ENCODE measurements at places on chromosomes 11 and 22.

DNA sequence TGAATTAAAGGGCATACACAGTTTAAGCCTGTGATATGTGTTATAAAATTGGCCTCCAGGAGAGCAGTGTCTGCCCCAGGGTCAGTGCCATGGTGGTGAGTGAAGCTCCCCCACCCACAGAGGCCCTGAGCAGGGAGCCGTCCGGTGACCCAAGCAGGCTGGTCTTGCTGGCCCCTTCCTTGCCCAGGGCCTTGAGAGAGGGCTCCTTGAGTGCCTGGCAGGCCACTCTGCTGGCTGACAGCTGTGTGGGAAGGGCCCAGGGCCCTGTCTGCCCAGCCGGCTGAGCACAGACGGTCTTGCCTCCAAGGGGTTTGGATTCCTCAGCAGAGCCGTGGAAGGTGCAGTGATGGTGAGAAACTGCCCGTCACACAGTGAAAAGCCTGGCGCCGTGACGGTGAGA lies 25.9 kb downstream of the PTDSS2 start:
- no peak for DNase-seq

DNA sequence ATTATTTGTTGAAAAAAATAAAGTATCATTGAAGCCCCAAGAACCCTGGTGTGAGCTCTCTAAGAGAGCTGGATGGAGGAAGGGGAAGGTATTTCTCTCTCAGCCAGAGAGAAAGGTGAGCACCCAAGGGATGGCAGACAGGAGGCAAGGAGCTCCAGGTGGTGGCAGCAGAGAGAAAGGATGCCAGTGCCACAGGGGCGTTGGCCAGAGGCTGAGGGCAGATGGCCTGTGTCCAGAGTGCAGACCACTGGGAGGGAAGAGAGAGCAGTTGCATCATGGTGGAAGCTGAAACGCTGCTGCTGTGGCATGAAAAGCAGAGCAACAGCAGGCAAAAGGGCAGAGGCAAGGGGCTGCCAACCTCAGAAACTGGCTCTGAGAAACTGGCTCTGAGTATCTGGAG lies 8.5 kb downstream of the SPON1 start:
- no peak for DNase-seq

DNA sequence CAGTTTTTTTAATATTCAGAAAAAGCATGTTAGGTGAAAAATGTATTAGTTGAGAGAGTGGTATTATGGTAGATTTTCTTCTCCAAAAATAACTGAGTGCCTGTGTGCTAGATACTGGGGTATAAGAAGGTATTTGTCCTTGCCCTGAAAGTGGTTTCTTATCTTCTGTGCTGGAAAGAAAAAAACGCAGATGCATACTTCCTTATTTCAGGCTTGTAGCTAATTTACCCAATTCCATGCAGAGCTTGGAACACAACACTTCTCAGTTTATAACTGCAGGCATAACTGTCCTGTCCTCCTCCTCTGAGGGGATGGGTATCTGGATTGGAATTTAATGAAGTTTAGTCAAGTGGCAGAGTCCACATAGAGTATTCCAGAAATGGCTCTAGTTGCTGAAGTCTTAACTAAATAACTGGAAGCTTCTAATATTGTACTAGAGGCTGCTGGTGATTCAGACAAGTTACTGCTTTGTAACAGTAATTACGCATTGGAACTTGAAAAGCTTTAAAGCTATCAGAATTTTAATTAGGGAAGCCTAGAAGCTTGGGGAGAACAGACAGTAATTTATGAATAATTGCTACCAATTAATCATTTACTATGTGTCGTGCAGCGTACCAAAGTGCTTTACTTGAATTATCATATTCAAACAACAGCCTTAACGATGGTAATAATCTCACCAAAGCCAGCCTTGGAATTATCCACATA lies 12.7 kb upstream of the C11orf91 start:
- no peak for DNase-seq

GRCh38 chr22:38267086-38267485 lies 5.7 kb downstream of the TMEM184B start:
- DNase-seq, result peak; percentile 51

GRCh38 chr11:120239713-120240640 lies at the start of gene POU2F3:
Gene POU2F3, plus strand, starts transcription at chr11:120240140. Its CDS starts 204 bp downstream, at chr11:120240344.
- DNase-seq, result no peak

GRCh38 chr11:22491555-22492225 lies 133.9 kb downstream of the FANCF start:
- peak; percentile 81 for DNase-seq

GRCh38 chr11:75823415-75823814 lies 8.4 kb downstream of the UVRAG start:
- DNase-seq, result no peak

- no peak for DNase-seq
These were observed 7.8 kb upstream of the LRRC32 start for GRCh38 chr11:76678321-76678720.

GRCh38 chr22:46598737-46599424 lies 21.3 kb upstream of the GRAMD4 start:
- DNase-seq, result no peak

- DNase-seq, result no peak
These were observed 19.5 kb upstream of the NTM start for GRCh38 chr11:131350872-131351271.

DNA sequence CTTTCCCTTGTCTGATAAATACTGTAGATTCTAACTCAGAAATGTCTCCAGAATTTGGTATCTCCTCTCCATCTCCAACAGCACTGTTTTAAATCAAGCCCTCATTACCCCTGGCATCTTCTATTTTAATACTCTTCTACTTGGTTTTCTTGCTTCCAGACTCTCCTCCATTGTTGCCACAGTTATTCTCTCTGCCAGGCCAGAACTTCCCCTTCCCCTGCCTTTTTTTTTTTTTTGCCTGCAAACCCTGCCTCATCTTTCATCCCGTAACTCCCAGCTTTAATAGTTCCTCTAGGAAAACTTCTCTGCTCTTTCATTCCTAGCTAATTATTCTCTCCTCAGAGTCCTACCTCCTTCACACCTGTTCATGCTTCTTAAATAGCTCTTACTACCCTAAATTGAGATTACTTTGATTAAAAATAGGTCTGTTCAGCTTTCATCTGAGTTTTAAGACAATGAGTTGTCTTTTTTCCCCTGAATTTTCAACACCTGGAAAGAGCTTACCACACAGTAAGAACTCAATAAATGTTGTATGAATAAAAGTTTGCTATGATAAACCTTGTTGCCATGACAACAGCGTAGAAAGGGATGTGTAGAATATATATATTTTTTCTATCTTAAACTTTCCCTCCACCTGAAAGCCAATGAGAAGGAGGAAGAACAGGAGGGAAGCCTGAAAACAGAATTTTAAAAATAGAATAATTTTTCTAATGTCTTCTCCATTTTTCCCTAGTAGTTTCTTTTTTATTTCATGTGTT lies 3.6 kb downstream of the IL18 start:
- DNase-seq, result no peak

DNA sequence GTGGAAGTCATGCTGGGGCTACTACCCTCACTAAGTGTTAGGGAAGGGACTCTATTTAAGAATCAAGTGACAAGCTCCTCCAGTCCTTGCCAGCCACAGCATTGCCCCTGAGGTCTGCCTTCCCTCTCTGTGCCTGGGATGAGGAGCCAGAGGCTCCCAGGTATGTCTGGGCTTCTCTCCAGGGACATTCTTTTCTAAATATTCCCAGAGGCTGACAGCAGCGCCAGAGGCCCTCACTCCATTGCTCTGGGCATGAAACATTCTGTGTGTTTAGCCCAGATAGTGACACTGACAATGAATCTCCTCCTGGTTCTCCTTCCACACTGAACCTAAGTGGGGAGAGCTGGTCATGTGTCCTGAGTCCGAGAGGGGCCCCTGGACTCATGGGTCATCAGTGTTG lies 2.2 kb downstream of the OR51E1 start:
- no peak for DNase-seq

DNA sequence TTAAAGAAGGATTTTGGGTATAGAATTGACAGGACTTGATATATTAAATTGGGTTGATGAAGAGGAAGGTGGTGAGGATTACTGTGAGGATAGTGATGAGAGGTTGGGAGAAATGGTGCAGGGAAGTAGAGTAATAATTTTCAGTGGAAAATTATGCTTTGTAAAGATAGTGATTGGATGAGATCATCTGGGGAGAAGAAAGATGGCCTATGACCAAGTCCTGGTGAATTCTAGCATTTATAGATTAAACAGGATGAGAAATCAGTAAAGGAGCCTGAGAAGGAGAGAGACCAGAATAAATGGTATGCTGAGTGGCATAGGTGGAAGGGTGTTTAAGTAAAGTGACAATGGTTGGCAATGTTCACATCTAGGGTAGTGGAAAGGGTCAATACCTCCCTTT lies 15.0 kb downstream of the IPO7 start:
- no peak for DNase-seq

DNA sequence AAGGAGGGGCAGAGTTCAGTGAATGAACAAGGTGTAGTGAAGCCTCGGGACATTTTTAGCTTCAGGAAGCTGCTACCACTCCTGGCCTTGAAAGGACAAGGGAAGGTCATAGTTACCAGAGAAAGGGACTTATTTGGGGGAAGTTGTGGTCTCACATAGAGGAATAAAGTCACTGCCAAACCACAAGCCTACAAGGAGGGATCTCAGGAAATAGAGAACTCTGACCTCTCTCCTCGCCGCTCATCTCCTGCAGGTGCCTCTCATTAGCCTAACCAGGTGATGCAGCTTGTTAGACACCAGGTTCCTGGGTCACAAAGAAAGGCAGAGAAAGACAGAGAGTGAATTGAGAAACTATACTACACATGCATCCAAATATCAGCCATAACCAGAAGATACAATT lies 14.3 kb upstream of the TOLLIP start:
- DNase-seq, result no peak

DNA sequence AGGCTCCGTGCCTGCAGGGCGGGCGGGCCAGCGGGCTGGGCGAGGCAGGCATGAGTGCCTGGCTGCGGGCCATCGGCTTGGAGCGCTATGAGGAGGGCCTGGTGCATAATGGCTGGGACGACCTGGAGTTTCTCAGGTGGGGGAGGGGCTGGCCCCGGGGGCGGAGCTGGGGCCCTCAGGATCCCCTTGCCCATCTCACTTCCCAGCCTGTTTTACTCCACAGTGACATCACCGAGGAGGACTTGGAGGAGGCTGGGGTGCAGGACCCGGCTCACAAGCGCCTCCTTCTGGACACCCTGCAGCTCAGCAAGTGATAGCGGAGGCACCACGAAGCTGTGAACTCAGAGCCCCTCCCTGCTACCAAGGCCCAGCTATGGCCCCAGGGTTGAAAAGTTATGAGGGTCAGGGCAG lies 5.9 kb downstream of the PHOX2A start:
- DNase-seq, result peak; percentile 68

DNA sequence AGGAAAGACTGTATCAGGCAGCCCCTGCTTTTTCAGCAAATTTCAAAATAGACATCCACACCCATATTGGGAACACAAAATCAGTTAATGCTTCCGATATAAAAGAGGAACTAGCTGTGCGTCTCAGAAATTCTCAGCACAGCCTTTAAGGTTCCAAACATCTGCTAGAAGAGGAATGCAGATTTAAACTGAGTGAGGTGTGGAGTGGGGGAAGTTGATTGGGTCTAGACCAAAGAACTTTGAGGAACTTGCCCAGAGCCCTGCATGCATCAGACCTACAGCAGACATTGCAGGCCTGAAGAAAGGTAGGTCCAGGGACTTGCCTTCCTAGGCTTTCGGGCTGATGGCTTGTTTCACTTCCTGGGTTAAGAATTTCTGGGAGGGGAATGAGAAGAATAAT lies at the start of gene MS4A4A:
Gene MS4A4A (plus strand): TSS at position 255 of the 400 bp plus-strand sequence. CDS start 10 bp downstream, at position 265.
- DNase-seq, result no peak

DNA sequence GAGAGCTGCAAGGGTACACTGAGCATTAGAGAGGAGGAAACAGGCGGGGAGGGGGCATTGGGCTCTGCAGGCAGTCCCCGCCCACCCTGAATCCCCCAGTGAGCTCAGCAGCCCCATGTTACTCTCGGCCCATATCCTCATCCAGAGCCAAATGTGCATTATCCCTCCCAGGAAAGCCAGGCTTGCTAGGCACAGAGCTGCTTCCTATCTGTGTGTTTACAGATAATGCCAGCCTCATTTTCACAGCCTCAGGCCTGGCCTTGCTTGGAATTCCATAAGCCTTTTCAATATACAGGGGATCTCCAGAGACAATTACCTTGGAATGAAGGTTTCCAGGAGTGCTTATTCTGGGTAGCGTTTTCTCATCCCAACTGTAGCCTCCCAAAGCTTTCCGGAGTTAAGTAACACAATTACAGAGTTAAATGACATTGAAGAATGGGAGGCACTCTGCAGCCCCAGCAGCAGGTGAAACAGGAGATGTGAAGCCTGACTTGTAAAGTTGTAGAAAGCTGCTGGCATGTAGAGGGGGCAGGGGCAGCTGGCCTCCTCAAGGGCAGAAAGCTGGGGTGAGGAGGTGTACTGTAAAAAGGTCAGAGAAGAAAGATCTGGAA lies 91.5 kb upstream of the TBCEL start:
- DNase-seq, result no peak

GRCh38 chr11:63552921-63553320 lies 10.3 kb downstream of the PLAAT2 start:
- no peak for DNase-seq

GRCh38 chr22:49862496-49862776 lies 8.8 kb downstream of the ZBED4 start:
- DNase-seq, result no peak

DNA sequence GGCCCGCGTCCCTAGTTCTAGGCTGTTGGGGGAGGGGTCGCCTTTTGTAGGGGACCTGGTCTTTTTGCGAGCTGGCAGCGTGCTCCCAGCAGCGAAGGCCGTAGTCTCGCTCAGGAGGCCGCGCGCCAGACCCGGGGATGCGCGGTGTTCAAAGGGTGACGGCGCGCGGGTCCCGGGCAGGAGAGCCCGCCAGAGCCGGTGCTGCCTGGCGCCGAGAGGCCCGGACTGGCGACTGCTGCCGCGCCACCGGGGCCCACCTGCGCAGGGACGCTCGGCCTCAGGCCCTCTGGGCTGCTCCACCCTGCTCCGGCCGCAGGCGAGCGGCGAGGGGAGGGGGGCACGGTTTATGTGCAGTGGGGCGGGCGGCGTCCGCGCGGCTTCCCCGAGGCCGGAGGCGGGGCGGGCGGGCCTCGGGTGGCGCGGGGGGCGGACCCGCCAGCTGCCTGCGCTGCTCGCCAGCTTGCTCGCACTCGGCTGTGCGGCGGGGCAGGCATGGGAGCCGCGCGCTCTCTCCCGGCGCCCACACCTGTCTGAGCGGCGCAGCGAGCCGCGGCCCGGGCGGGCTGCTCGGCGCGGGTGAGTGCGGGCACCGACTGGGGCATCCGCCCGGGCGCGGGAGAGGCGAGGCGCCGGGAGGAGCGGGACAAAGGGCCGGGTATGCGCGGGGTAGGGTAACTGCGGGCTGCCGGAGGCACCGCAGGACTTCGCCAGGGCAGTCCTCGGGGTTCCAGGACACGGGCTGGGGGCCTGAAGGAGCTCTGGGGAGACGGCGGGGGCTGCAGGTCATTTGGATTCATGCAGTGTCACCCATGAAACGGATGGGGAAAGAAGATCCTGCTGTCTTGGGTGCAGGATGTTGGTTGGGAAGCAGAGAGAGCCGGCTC lies at the start of gene PRSS23:
Gene PRSS23 (plus strand): TSS at position 467 of the 884 bp plus-strand sequence. CDS start 7,102 bp downstream, outside the sequence.
- DNase-seq, result peak; percentile 66

- DNase-seq, result no peak
These were observed 33.9 kb upstream of the LYVE1 start for GRCh38 chr11:10602366-10602765.

- no peak for DNase-seq
These were observed 1.7 kb downstream of the SBF1 start for GRCh38 chr22:50473088-50473487.

- no peak for DNase-seq
These were observed 41.2 kb downstream of the PARVG start for GRCh38 chr22:44221710-44222475.

All from fibroblast of lung (primary cell).